ENCODE measurements at places on chromosomes 16 and 17. TPM values are rescaled to one million over a fixed set of nuclear protein-coding genes. Genes with fewer than 3 reads are reported as not detected.

- DNase-seq: no peak
Measured at GRCh38 chr17:79108232-79108850, 33.7 kb downstream of the ENGASE start.

- DNase-seq: no peak
Measured at GRCh38 chr17:18025241-18025944, 13.6 kb downstream of the ATPAF2 start.

DNA sequence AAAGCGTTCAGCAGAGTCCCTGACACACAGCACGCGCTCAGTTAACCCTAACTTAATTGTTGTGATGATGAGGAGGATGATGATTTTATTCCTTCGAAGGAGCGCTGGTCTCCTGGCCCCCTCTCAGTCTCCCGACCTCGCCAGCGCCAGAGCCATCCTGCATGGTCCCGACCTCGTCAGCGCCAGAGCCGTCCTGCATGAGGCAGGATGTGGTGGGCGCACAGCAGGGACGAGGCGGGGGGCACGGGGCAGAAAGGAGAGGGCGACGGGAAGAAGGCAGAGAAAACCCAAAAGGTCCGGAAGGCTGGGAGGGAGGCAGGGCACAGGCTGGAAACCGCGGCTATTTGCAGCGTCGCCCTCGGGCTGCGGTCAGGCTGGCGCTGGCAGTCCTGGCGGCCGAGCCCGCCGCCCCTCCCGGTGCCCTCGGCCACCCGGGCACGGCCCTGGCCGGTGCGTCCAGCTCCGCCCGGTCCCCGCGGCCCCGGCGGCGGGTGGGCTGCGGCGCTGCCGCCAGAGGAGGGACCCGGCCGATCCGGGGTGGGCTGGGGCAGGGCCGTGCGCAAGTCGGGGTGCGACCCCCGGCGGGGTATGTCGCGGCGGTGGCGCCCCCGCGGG, 3.0 kb upstream of the TAC4 start:
- no peak for DNase-seq

GRCh38 chr16:79980650-79981521, 380.3 kb upstream of the MAF start:
- no peak for DNase-seq

DNA sequence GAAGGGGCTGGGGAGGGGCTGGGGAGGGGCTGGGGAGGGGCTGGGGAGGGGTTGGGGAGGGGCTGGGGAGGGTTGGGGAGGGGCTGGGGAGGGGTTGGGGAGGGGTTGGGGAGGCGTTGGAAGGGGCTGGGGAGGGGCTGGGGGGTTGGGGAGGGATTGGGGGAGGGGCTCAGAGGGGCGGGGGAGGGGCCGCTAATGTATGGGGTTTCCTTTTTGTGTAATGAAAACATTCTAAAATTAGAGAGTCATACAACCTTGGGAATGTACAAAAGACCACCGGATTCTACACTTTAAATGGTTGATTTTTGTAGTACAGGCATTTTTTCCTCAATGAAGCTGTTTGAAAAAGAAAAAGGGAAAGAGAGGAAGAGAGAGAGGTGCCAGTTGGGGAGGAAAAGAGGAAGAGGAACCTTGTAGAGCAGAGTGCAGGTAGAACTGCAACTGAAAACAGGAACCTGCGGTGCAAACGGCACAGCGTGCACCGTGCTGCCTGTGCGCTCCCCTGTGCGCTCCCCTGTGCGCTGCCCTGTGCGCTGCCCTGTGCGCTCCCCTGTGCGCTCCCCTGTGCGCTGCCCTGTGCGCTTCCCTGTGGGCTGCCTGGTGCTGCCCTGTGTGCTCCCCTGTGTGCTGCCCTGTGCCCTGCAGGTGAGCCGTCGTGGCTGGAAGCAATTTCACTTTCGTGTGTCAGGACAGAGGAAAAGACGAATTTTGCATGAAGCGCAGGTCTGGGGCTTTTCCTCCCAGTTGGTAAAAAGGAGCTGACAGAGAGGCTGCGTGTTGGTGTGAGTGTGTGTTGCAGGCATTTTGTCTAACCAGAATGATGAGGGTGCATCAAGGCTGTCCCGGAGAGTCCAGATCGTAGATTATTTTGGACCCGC, 40.8 kb downstream of the METRNL start:
- DNase-seq: no peak

- no peak for DNase-seq
Measured at GRCh38 chr17:73731733-73732132, 87.5 kb upstream of the SDK2 start.

GRCh38 chr16:86351041-86351784, 159.1 kb upstream of the FOXF1 start:
- no peak for DNase-seq

- DNase-seq: no peak
Measured at GRCh38 chr17:16920628-16921020, 51.3 kb downstream of the TNFRSF13B start.

DNA sequence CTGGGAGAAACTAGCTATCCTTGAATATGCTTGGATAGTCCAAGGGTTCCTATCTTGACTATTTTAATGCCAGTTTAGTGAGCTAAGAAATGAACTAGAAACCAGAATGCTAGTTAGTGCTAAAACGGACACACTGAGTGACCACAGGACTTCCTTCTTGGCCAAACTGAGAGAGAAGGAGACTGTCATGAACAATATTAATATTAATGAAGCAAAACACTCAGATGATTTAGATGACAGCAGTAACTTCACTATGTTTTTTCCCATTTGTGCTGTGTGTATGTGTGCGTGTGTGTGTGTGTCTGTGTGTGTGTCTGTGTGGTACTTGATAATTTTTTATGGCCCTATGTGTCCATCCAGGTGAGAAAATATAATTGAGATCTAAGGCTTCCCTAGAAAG, 2.2 kb upstream of the ATXN1L start:
- no peak for DNase-seq

DNA sequence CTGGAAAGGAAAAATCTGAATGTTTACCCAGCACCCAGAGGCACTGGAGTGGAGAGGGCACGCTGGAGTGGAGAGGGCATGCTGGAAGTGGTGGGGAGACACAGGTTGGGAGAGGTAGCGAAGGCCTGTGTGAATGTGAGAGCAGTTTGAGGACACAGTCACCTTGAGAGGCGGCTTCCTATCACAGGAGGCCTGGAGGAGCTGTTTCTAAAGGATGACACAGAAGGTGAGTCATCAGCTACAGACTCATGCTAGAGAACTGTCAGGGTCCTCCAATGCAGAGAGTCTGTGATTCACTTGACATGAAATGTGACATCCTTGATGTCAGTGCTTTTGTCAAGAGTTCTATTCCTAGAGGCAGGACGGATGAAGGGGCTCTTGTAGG, 13.8 kb downstream of the CTRL start:
- DNase-seq: no peak

DNA sequence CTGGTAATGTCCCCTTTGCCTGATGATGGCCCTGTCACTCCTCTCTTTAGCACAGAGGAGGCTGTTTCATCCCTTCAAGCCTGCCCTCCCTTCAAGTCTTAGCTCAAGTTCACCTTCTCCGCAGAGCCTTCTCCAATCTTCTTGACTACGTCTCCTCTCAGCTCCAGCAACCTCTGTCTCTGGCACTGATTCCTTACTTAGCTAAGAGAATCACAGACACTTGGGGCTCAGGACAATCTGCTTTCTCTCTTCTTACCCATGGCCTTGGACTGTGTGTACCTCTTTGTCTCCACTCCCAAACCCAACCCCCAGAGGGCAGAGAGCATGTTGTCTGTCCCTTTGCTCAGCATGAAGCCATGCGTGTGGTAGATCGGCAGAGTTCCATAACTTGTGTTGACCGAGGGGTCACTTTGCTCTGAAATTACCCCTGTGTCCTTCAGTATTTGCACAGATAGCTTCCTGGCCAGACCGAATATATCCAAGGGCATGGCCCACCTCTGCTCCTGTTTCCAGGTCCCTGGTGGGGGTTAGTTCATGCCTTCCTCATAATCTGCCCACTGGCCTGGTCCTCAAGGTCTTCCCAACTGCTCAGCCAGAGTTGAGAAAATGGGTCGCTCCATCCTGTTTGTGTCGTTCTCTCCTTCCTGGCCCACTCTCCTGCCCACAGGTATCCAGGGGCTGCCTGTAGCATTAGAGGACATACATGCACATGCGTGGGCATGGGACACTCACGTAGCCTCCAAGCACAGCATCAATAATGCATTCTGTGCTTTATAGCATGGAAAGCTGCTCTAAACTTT, 41.6 kb downstream of the MAPT start:
- no peak for DNase-seq

DNA sequence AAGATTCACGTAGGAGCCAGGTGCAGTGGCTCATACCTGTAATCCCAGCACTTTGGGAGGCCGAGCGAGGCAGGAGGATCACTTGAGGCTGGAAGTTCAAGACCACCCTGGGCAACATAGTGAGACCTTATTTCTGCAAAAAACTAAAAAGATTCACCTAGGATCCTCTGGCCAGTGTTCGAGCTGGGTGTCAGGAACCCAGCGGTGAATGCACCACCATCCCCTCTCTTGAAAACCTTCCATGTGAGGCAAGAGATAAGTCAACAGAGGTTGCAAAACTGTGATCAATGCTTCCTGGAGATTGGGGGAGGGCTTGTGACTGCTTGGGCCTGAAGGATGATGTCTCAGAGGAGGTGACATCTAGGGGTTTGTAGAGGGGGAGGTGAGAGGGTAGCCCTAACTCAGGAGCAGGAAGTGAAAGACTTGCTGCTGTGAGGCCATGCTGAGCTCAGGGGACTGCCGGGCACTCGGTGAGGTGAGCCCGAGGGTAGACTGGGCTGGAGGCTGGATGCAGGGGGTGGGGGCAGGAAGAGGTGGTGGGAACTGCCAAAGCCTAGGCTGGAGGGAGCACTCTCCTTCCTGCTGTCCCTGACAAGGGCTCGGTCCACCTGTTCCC, 11.7 kb downstream of the GJD3 start:
- DNase-seq: no peak

DNA sequence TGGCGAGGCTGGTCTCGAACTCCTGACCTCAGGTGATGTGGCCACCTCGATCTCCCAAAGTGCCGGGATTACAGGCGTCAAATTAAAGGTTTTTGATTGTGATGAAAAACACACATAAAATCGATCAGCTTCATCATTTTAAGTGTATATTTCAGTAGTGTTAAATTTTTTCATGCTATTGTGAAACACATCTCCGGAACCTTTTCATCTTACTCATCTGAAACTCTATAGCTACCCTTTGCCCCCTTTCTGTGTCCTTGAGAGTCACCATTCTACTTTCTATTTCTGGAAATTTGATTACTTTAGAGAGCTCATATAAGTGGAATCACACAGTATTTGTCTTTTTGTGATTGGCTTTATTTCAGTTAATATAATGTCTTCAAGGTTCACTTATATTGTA, 478.3 kb upstream of the HSBP1 start:
- DNase-seq: no peak

The LAT gene
- 2.3 TPM for total RNA-seq

The NHERF2 gene
- 49.5 TPM for total RNA-seq

The NEK8 gene
- total RNA-seq: 5.4 TPM

The LGALS9B gene
- total RNA-seq: not detected

The C17orf50 gene
- not detected for total RNA-seq

The NOTUM gene
- 0.78 TPM for total RNA-seq

The KDM8 gene
- total RNA-seq: 4.6 TPM
